ENCODE measurements at places on chromosomes 16 and 17. TPM values are rescaled to one million over a fixed set of nuclear protein-coding genes. Genes with fewer than 3 reads are reported as not detected.

DNA sequence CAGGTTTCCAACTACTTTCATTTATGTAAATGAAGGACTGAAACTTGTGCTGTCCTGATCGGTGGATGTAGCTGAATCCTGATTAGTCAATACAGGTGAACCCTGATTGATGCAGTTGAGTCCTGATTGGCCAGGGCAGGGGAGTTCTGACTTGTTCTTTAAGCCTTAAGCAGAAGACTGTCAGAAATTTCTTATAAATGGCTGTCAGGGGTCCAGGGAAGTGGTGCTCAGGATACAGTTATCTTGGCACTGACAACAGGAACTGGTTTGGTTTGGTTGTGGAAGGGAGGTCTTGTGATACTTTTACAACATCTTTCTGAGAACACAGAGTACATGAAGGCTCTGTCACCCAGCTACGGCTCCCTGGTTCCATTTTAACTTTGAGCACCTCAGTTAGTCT lies 132.1 kb downstream of the KCNJ12 start:
- H3K4me1 ChIP-seq: peaks cover 5% of the 10 kb centered on the region
- no peak for DNase-seq
- H3K27me3 ChIP-seq: peaks cover 30% of the 10 kb centered on the region
- H3K27ac ChIP-seq: no peak overlapping the region

DNA sequence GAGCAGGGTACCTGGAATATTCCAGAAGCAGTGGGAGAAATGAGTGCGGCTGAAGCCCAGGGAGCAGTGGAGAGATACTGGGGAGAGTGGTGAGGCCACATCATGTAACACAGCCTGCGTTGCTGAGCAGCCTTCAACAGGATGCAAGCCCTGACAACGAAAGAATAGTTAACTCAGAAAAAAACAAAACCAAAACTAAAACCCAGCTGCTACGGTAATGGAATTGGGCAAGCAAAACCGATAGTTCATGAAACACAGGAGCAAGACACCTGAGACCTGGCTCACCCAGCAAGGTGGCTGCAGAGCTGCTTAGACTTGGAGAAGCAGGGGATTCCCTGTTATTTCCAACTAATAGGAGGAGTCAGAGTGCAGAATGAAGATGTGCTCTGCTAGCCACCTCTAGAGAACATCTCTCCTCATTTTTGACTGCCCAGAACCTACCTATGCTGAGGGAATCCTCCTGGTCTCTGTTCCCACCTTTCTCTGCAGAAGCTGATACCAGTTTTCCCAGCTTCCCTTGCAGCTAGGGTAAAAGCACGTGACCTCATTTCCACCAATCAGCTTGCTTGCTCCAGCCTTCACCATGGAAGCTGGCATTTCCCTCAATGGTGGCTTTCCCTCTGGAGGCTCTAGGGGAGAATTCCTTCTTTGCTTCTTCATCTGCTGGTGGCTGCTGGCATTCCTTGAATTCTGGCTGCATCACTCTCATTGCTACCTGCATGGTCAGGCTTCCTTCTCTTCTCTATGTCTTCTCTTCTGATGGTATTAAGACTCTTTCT lies 59.4 kb upstream of the XYLT1 start:
- H3K4me3 ChIP-seq: peak overlapping the region; percentile 82
- peaks cover 5% of the 10 kb centered on the region for H3K27me3 ChIP-seq
- no peaks in the 10 kb centered on the region for H3K36me3 ChIP-seq
- peak overlapping the region; percentile 38 for H3K27ac ChIP-seq
- no peak for DNase-seq

DNA sequence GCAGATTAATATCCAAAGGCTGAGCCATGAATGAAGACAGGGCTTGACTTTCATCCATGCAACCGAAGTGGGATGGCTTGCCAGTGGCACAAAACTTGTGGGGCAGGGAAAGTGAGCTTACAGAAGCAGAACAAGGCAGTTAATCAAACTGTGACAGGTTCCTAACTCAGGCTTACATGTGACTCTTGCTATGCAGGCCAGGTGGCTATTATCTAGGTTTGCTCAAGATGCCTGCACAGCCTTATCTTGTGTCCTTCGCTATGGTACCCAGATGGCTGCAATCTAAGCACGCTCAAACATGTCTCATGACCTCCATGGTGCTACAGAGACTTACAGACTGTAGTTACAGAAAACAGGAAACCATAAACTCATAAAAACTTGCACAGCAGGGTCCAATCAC lies 8.6 kb upstream of the DNAH9 start:
- DNase-seq: no peak
- H3K4me3 ChIP-seq: no peak overlapping the region

DNA sequence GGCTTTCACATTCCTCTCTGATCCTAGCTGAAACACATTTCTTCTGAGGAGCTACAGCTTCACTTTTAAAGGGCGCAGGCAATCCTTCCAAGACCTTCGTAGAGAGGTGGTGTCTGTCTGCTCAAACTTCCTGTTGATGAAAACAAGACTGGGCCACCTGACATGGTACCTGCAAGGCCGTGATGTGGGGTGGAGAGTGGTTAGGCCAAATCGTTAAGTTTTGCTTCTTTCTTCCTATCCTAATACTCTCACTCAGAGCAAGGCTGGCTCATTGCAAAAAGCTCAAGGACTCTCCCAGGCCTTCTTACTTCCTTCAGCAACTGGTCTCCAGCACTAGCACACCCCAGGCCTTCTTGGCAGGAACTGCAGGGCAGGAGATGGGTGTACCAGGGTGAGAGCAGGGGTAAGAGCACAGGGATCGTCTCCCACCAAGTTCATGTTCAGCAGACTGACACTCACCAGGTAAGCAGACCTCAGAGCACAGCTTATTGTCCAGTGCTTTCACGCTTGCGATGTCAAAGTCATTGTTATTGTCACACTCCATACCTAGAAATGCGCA lies 10.9 kb upstream of the FOXJ1 start:
- peaks cover 4% of the 10 kb centered on the region for H3K4me1 ChIP-seq
- H3K27me3 ChIP-seq: no peaks in the 10 kb centered on the region
- no peak for DNase-seq
- H3K27ac ChIP-seq: peak overlapping the region; percentile 51
- no peak overlapping the region for H3K4me3 ChIP-seq

DNA sequence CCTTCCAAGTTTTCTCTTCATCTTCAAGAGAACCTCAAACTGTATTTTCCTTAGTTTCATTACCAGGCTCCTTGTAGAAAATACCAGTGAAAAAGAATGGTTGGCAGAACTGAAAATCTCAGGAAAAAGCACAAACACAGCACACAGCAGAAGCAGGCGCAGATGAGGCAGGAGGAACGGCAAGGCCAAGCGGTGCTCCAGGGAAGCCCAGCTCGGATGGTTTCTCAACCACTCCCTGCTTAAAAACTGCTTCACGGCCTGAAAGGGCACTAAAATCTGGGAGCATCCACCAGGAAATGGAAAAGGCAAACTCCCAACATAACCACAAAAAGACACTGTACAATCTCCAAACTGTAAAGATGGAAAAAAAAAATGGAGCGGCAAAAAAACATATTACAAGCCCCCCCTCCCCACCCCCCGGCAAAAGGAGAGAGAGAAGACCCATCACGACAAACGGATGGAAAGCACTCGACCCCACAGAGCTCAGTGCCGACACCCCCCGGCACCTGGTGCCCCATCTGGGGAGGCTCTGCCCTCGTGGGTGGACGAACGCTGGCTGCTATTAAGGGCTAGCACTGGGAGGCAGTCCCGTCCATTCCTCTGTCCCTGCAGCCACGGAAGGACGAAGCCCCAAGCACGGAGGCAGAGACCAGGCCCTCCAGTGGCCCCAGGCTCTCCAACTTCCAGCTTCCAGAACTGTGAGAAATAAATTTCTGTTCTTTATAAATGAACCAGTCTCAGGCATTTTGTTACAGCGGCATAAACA lies 127.5 kb downstream of the ZNF778 start:
- H3K27ac ChIP-seq: peak overlapping the region; percentile 59
- peaks cover 65% of the 10 kb centered on the region for H3K4me1 ChIP-seq
- no peak overlapping the region for H3K4me3 ChIP-seq
- H3K27me3 ChIP-seq: no peaks in the 10 kb centered on the region
- DNase-seq: no peak
- no peaks in the 10 kb centered on the region for H3K36me3 ChIP-seq

DNA sequence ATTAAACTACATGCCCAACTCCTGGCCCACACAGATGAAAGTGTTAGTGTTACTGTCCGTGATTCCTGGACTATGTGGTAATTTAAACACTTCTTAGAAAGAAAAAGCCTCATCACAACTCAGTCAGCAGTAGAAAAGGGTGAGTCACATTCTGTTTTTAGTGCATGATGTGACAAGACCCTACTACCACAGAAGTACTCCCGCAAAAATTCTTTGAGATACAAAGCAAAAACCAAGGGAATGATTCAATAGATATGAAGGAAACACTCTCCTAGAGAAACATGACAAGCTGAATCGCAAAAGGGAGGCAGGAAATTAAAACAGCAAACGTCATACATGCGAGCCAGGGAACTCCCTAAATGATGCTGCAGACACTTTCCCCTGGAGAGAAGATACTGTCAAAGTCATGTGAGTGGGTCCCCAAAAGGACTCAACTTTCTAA lies 14.4 kb downstream of the SNN start:
- H3K4me3 ChIP-seq: no peak overlapping the region
- H3K27me3 ChIP-seq: no peaks in the 10 kb centered on the region
- peaks cover 24% of the 10 kb centered on the region for H3K36me3 ChIP-seq
- H3K4me1 ChIP-seq: peaks cover 33% of the 10 kb centered on the region
- H3K27ac ChIP-seq: no peak overlapping the region
- no peak for DNase-seq

DNA sequence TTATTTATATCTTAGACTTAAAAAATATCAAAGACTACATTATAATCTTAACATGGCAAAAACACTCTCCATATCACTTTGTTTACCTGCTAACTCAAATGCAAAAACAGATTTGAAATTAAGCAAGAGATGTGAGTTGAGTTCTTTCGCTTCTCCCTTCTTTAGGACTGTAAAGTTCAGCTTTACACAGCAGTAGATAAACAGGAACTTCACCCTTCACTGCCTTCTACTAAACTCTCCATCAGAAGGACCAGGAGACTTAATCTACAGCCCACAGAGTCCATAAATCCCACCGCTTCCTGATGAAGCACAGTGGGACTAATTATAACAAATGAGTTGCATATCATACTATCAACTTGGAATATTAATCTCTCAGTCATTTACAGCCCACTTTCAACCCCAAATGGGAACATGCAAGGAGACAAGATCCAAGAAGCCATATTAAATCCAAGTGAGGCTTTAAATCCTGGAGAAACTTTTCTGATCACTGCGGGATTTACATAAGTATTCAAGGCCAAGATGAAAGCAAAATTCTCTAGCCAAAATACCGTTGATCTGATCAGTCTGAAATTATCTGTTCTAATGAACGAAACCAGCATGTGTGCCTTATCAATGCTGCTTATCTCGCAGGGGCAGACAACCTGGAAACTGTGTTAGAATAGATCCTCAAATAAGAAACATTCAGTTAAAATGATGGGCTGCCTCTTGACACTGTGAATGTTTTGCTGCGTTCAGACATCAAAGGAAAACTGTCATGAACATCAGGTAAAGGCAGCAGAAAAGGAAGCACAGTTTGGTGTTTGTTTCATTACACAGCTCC lies 1.6 kb downstream of the AMFR start:
- H3K36me3 ChIP-seq: no peaks in the 10 kb centered on the region
- H3K27me3 ChIP-seq: no peaks in the 10 kb centered on the region
- peaks cover 50% of the 10 kb centered on the region for H3K4me1 ChIP-seq
- H3K4me3 ChIP-seq: peak overlapping the region; percentile 95
- peak overlapping the region; percentile 60 for H3K27ac ChIP-seq
- no peak for DNase-seq

The ATXN2L gene
- total RNA-seq: 336 TPM

The CHTF18 gene
- total RNA-seq: 210 TPM

Measured in natural killer cell treated with Interleukin-12 subunit alpha and Interleukin-12 subunit beta and Interleukin-15 and Interleukin-18, amount 100 ng/mL, for 72 hours (primary cell).